A549 treated with Mapracorat at 1 μM for 4 hours (cell line): ENCODE measurements at places on chromosomes 3 and 15. TPM values are rescaled to one million over a fixed set of nuclear protein-coding genes. Genes with fewer than 3 reads are reported as not detected.

The ZNF80 gene
- not detected in 5 replicates for total RNA-seq

The NOX5 gene
- total RNA-seq, result 0.21 to 0.43 TPM (median 0.30 TPM) in 5 replicates

The DNAH12 gene
- total RNA-seq, result 0.02 to 0.09 TPM (median 0.03 TPM) in 4 of 5 replicates, not detected in the other

The GTF2E1 gene
- total RNA-seq, result 10.7 to 17.2 TPM (median 15.2 TPM) in 5 replicates

The SOX2 gene
- 0.45 to 0.53 TPM (median 0.49 TPM) in 5 replicates for total RNA-seq

The SLC22A14 gene
- total RNA-seq, result 0.06 to 0.07 TPM (median 0.07 TPM) in 3 of 5 replicates, not detected in the others

The ALPK3 gene
- 0.08 to 0.14 TPM (median 0.12 TPM) in 5 replicates for total RNA-seq

The IFRD2 gene
- total RNA-seq, result 73.8 to 101 TPM (median 96.0 TPM) in 5 replicates

The PPP1R14D gene
- total RNA-seq, result 0.20 to 0.33 TPM in 2 of 5 replicates, not detected in the others

The SEMA5B gene
- 0.15 to 0.66 TPM (median 0.33 TPM) in 5 replicates for total RNA-seq

The LOXL1 gene
- 0.38 to 0.90 TPM (median 0.81 TPM) in 5 replicates for total RNA-seq

The PAQR5 gene
- total RNA-seq, result 68.2 to 104 TPM (median 99.3 TPM) in 5 replicates

The KCNH8 gene
- not detected in 5 replicates for total RNA-seq

The AHSG gene
- 0.08 to 0.11 TPM in 2 of 5 replicates, not detected in the others for total RNA-seq

The ASB14 gene
- not detected in 5 replicates for total RNA-seq

The GABRR3 gene
- total RNA-seq, result not detected in 5 replicates

The PLS1 gene
- total RNA-seq, result 9.3 to 10.9 TPM (median 10.4 TPM) in 5 replicates

The CPNE9 gene
- total RNA-seq, result 0.15 to 0.31 TPM (median 0.17 TPM) in 3 of 5 replicates, not detected in the others

The TMEM207 gene
- not detected in 5 replicates for total RNA-seq

The FEZF2 gene
- total RNA-seq, result not detected in 5 replicates

The GNAT1 gene
- total RNA-seq, result 0.05 to 0.31 TPM in 2 of 5 replicates, not detected in the others

The GPR149 gene
- total RNA-seq, result not detected in 5 replicates

The PLA2G4D gene
- not detected in 5 replicates for total RNA-seq

The ATP8B4 gene
- total RNA-seq, result 0.57 to 1.7 TPM (median 0.90 TPM) in 5 replicates

The ONECUT1 gene
- 0.08 to 0.35 TPM (median 0.22 TPM) in 5 replicates for total RNA-seq

The GOLGA8J gene
- total RNA-seq, result 0.12 to 0.17 TPM in 2 of 5 replicates, not detected in the others

The KCNMB2 gene
- total RNA-seq, result not detected in 5 replicates

The SOX14 gene
- not detected in 5 replicates for total RNA-seq

The GASK1A gene
- total RNA-seq, result 0.06 to 0.08 TPM in 2 of 5 replicates, not detected in the others

The PDZRN3 gene
- 0.19 TPM in 1 of 5 replicates, not detected in the others for total RNA-seq

The ATP13A5 gene
- total RNA-seq, result not detected in 5 replicates

The GMNC gene
- total RNA-seq, result 0.04 TPM in 1 of 5 replicates, not detected in the others

The SERINC4 gene
- total RNA-seq, result 0.07 to 0.08 TPM in 2 of 5 replicates, not detected in the others

The CD200R1 gene
- not detected in 5 replicates for total RNA-seq

The UROC1 gene
- not detected in 5 replicates for total RNA-seq

The SLC7A14 gene
- total RNA-seq, result not detected in 5 replicates

The ADAMTS7 gene
- 5.8 to 10.9 TPM (median 9.8 TPM) in 5 replicates for total RNA-seq

The PLSCR2 gene
- total RNA-seq, result not detected in 5 replicates

The BNC1 gene
- 0.72 to 0.95 TPM (median 0.76 TPM) in 5 replicates for total RNA-seq
